MM.1S (cell line): ENCODE measurements at places on chromosomes 13 and 19.
A peak's percentile ranks its signal among the peaks of the same experiment; 100 is the strongest.

DNA sequence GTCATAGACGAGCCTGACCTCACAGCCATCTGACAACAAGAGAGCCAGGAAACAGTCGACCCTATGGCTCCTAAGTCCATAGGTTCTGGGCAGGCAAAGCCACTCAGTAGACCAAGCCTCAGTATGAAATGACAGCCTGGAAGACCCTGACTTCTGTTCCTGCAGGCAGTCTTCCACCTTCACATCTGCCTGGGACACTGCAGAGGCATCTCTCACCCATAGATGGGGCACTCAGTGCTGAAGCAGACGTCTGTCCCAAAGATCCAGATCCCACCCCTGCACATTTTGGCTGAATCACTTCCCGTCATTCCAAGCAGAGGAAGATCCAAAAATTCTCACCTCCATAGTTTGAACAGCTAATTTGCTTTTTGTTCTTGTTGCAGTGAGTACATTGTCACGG, 139.3 kb upstream of the ZNF507 start:
- H3K27me3 ChIP-seq = peaks cover 58% of the 10 kb centered on the region
- H3K36me3 ChIP-seq = no peaks in the 10 kb centered on the region
- no peak overlapping the region for H3K4me3 ChIP-seq
- H3K27ac ChIP-seq = no peak overlapping the region

DNA sequence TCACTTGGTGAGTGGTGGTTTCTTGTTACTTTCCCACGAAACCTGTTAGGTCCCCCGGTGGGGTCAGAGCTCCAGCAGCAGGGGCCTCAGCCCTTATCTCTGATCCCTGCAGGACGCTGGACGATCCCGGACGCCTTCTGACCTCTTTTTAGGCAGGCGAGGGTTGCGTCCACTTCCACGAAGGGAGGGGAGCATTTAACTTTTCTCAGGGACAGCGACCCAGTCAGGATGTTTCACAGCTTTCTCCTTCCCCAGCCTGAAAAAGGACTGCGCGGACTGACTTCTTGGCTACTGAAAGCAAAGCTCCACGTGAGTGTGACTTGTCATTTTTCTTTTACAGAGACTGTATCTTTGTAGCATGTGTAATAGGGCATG, 692 bp downstream of the ZNF234 start:
- peak overlapping the region; percentile 66; the same call in 1 of the 2 replicates for H3K4me3 ChIP-seq
- no peak overlapping the region for H3K27ac ChIP-seq
- no peak for DNase-seq

- H3K4me1 ChIP-seq = peaks cover 4% of the 10 kb centered on the region; the same call in 1 of the 2 replicates
- no peak within 1 kb of the TSS for H3K27ac ChIP-seq
- peak within 1 kb of the TSS; percentile 50 for H3K4me3 ChIP-seq
- H3K27me3 ChIP-seq = 0 out of 2 replicates have a peak, but pooled peaks cover 6% of the 10 kb centered on the region
Measured at GRCh38 chr13:24680258-24680920, at the start of gene ATP12A. ATP12A (plus strand) TSS chr13:24680408; CDS start chr13:24680744, 336 bp downstream.

DNA sequence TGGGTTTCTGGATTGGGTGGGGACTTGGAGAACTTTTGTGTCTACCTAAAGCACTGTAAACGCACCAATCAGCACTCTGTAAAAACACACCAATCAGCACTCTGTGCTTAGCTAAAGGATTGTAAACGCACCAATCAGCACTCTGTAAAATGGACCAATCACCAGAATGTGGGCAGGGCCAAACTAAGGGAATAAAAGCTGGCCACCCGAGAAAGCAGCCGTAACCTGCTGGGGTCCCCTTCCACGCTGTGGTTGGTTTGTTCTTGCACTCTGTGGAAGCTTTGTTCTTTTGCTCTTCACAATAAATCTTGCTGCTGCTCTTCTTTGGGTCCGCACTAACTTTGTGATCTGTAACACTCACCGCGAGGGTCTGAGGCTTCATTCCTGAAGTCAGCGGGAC, 37.3 kb downstream of the LIG4 start:
- no peak for DNase-seq
- no peaks in the 10 kb centered on the region for H3K36me3 ChIP-seq
- H3K4me3 ChIP-seq = no peak overlapping the region
- H3K27me3 ChIP-seq = no peaks in the 10 kb centered on the region
- no peak overlapping the region for H3K27ac ChIP-seq
- no peaks in the 10 kb centered on the region for H3K4me1 ChIP-seq

- DNase-seq = peak; percentile 71
- peaks cover 29% of the 10 kb centered on the region for H3K4me1 ChIP-seq
- H3K27me3 ChIP-seq = no peaks in the 10 kb centered on the region
- H3K27ac ChIP-seq = peak overlapping the region; percentile 64; the same call in 1 of the 2 replicates
- H3K36me3 ChIP-seq = peaks cover 8% of the 10 kb centered on the region; the same call in 1 of the 2 replicates
Measured at GRCh38 chr19:6773323-6773931, 919 bp downstream of the VAV1 start.

DNA sequence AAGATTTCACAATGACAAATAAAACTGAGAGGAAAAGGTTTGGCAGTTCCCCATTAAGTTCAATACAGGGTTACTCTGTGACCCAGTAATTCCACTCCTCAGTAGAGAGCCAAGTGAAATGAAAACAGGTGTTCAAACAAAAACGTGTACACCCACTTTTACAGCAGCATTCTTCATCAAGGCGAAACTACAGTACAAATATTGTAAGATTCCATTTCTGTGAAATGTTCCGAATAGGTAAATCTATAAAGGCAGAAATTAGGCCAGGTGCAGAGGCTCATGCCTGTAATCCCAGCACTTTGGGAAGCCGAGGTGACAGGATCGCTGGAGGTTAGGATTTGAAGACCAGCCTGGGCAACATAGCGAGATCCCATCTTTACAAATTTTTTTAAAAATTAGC, 8.9 kb upstream of the GDF15 start:
- no peaks in the 10 kb centered on the region for H3K27me3 ChIP-seq
- peaks cover 6% of the 10 kb centered on the region for H3K4me1 ChIP-seq
- no peak overlapping the region for H3K4me3 ChIP-seq
- no peaks in the 10 kb centered on the region for H3K36me3 ChIP-seq

- DNase-seq = no peak
- H3K27me3 ChIP-seq = no peaks in the 10 kb centered on the region
- peaks cover 5% of the 10 kb centered on the region for H3K4me1 ChIP-seq
- H3K4me3 ChIP-seq = no peak overlapping the region
Measured at GRCh38 chr19:43748205-43748594, 6.6 kb downstream of the SMG9 start.

DNA sequence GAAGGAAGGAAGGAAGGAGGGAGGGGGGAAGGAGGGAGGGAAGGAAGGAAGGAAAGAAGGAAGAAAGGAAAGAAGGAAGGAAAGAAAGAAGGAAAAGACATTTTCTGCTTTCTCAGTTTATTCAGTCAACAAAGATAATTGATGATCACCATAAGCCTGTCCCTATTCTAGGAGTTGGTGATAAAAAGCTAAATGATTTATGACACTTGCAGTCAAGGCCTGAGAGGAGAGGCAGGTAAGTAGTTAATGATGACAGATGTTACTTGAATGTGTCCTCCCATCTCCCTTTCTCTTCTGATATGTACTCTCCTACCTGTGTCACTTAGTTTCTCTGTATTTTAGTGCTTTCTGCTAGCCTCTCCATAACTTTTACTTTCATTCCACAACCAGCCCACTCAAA, 141.3 kb downstream of the SLITRK6 start:
- H3K27ac ChIP-seq = no peak overlapping the region
- no peaks in the 10 kb centered on the region for H3K4me1 ChIP-seq
- no peak overlapping the region for H3K4me3 ChIP-seq
- H3K36me3 ChIP-seq = no peaks in the 10 kb centered on the region
- H3K27me3 ChIP-seq = no peaks in the 10 kb centered on the region

GRCh38 chr13:45492538-45492937, 27.8 kb downstream of the COG3 start:
- no peaks in the 10 kb centered on the region for H3K27me3 ChIP-seq
- no peak overlapping the region for H3K27ac ChIP-seq
- DNase-seq = no peak
- no peaks in the 10 kb centered on the region for H3K36me3 ChIP-seq
- no peak overlapping the region for H3K4me3 ChIP-seq

DNA sequence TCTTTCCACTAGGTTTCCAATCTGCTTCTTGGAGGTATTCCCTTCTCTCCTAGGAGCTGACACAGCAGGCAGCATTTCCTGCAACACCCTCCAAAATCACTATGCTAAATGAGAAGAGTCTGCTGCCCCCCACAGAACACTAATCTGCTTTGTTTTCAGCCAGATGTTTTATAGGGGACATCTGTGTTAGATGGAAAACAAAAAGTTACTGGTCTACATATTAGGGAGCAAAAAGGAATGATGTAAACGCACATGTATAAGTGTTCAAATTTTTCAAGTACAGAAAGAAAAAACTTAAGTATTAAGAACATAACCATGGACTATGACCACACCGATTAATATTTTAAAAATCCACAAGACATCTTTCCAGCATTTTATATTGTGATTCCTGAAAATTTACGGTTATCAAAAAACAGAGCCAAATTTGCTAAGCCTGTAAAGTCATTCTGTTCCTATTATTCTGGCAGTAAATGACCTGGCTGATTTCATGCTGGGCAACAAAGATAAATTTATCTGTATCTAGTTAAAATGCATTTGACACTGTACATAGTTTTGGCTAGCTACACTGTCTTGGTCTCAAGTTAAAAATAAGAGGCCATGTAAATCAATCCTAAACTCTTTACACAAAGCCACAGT, 63.3 kb downstream of the DCLK1 start:
- H3K36me3 ChIP-seq = no peaks in the 10 kb centered on the region
- H3K4me3 ChIP-seq = no peak overlapping the region

DNA sequence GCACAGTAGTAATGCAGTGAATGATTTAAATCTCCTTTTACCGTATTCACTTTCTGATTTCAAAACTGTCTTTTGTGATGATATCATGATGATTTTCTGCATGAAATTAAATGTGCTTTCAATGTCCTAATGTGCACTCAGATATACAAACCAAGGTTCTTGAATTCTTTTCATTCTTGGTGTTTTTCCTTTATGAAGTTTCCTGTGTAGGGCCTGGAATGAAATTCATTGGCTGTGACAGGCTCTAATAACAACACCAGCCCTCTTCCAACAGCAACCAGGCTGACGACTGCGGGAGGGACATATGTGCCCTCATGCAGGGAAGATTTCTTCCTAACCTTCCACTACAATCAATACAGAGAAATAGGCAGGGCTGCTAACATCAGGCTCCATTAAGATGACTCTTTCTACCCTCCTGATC, 1052.0 kb downstream of the DIAPH3 start:
- no peak for DNase-seq
- H3K4me1 ChIP-seq = no peaks in the 10 kb centered on the region
- no peak overlapping the region for H3K27ac ChIP-seq
- H3K27me3 ChIP-seq = no peaks in the 10 kb centered on the region

DNA sequence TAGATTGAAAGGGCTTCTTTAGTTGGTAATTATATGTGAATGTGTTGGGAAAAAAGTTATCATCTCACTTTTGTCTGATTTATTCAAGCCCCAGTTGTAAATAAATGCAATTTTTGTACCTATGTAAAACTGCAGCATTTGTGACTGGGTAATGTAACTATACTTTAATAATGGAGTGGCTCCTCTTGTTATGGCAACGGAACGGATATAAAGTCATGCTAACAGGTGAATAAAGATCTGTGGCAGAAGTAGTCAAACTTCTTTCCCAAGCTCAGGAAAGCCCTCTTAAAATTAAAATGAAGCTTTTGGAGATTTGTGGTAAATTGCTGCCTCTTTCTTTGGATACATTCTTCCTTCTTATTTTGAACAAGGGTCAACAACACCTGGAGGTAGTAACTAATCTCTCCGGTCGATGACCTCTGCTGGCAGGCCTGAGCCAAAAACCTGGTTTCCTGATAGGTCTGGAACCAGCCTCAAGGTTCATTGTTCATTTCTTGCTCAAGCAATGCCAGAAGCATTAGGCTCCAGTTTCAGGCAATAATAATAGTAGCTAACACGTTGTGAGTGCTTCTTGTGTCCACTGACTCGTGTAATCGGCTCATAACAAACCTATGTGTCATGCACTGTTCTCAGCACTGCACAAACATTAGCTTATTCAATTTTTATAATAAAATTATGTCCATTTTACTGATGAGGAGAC, 313.4 kb upstream of the DACH1 start:
- H3K4me1 ChIP-seq = no peaks in the 10 kb centered on the region
- DNase-seq = no peak
- H3K36me3 ChIP-seq = no peaks in the 10 kb centered on the region
- no peak overlapping the region for H3K27ac ChIP-seq
- H3K27me3 ChIP-seq = no peaks in the 10 kb centered on the region
- H3K4me3 ChIP-seq = no peak overlapping the region

- H3K27ac ChIP-seq = no peak overlapping the region
- no peaks in the 10 kb centered on the region for H3K4me1 ChIP-seq
- no peak for DNase-seq
- no peaks in the 10 kb centered on the region for H3K27me3 ChIP-seq
Measured at GRCh38 chr13:48437371-48437770, 24.5 kb upstream of the LPAR6 start.

DNA sequence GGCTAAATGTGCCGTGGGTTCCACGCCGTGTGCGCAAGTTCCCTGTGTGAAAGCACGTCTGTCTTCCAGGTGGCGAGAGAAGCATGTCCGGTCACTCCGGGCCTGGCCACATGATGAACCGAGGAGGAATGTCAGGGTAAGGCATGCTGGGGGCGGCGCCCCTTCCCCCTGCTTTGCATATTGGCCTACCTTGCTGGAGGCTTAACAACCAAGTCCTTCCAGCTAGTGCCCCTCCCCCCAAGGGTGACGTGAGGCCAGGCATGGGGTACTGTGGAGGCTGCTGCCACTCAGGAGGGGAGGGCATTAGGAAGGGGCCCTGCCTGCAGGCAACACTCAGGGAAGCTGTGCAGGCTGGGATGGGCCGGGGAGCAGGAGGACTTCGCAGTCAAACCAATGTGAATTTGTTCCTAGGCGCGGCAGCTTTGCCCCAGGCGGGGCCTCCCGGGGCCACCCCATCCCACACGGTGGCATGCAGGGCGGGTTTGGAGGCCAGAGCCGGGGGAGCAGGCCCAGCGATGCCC, 12.5 kb downstream of the MICOS13 start:
- H3K4me3 ChIP-seq = no peak overlapping the region
- H3K27me3 ChIP-seq = no peaks in the 10 kb centered on the region
- no peak for DNase-seq
- H3K4me1 ChIP-seq = no peaks in the 10 kb centered on the region

DNA sequence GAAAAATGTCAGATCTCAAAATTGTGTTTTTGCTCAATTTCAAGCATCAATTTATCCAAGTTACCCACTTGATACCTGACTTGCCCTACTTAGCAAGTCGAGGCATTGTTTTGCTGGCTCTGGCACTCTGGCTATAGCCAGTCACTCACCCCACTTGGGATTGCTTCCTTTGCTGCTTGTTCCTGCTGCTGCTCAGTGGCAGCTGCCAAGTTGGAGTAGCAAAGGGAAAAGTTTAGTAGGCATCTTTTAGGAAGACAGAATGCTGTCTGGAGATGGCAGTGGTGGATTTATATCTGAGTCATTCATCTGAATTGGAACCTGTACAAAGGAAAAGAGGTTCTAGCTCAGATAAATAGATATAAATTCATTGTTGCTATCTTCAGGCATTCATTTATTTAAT, 41.2 kb downstream of the PCCA start:
- H3K27ac ChIP-seq = no peak overlapping the region
- H3K4me3 ChIP-seq = no peak overlapping the region
